ENCODE measurements at places on chromosomes 1 and 21.

- no peak for DNase-seq
Measured at GRCh38 chr21:42313501-42313969, 1.7 kb downstream of the TFF3 start.

DNA sequence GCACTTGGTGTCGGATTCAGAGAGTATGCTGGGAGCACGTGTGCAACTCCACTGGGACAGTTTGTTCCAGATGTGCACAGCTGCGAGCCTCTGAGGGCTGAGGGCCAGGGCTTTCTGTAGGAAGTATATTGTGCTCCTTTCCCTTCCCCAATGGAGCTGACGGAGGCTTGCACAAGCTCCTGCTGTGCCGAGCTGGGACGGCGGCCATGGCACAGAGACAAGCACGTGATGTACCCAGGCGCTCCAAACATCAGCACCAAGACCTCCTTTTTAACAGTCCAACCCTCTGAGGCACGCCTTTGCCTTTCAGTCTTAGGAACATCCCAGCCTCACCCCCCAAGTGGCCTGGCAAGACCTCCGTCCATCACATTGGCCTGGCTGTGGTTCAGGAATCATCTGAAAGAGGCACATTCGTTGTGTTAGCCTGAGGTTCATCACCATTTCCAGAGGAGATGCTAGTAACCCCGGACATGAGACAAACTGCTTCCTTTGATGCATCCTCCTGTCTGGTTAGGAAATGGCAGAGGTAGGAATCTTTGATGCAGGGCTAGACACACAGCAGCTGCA, 339.2 kb upstream of the KAZN start:
- no peak for DNase-seq

- no peak for DNase-seq
Measured at GRCh38 chr1:34415140-34415539, 238.4 kb downstream of the C1orf94 start.

- DNase-seq, result no peak
Measured at GRCh38 chr1:19892628-19893168, 10.5 kb downstream of the OTUD3 start.

GRCh38 chr1:6075748-6076147, 30.1 kb downstream of the KCNAB2 start:
- no peak for DNase-seq

Data from right renal cortex interstitium (tissue), 3 donors.